K562 (cell line): ENCODE measurements at places on chromosomes 6 and 20. TPM values are rescaled to one million over a fixed set of nuclear protein-coding genes. Genes with fewer than 3 reads are reported as not detected.

DNA sequence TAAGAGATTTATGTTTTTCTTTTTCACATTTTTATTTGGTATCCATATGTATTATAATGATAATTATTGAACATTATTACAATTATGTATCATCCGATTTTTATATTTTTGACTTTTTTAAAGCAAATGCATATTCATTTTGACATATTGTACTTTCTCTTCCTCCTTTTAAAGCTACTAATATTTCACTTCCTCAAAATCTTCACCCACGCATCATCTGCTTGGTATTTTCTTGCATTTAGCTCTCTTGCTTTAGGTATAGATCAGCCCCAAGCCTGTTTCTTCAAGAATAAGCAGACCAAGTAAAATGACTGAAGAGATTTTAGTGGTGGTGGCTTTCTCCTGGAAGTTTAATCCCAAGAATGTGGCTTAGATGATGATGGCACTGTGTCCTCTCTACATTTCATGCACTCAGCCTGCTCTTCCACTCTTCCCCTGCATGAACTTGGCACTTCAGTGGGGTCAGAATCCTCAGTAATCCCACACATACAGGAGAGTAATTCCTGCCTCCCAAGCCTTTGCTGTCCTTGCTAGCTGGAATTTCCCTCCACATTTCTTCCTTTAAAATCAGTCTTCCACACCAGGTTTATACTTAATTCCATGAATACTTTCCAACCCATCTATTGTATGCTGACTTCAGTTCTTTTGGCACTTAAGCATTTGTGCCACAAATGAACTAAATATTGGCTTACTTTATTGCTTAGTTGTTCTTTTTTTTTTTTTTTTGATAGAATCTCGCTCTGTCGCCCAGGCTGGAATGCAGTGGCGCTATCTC, 8.2 kb downstream of the NCOA7 start:
- no peaks in the 10 kb centered on the region; the same call in 1 of the 2 replicates for H3K4me1 ChIP-seq
- H3K27ac ChIP-seq: no peak overlapping the region
- DNase-seq: no peak

- H3K27me3 ChIP-seq: no peaks in the 10 kb centered on the region
- DNase-seq: no peak
- no peak overlapping the region for H3K4me3 ChIP-seq
- no peak overlapping the region for H3K27ac ChIP-seq
- H3K4me1 ChIP-seq: peaks cover 5% of the 10 kb centered on the region
Measured at GRCh38 chr6:7901780-7902179, 8.8 kb downstream of the TXNDC5 start.

- DNase-seq: peak; percentile 72
- no peak overlapping the region for H3K4me3 ChIP-seq
- no peak overlapping the region for H3K27ac ChIP-seq
Measured at GRCh38 chr20:50186151-50186885, 4.3 kb upstream of the CEBPB start.

DNA sequence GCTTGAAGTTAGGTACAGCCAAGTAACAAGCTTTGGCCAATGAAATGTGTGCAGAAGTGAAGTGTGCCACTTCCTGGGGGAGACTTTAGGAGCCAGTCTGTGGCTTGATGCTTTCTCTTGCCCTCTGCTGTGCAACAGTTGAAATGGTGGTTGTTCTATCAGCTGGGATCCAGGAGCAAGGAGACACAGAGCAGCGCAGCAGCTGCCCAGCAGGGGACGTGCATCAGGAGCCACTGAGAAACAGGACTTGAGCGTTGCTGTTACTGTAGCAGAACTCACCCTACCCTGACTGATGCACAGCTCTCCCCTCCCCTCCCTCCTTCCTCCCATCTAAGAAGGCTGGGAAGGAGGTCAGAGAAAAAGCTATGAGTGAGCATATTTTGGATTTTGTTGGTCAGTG, 18.9 kb upstream of the CCN5 start:
- H3K4me1 ChIP-seq: no peaks in the 10 kb centered on the region
- no peaks in the 10 kb centered on the region for H3K36me3 ChIP-seq
- no peak for DNase-seq
- H3K4me3 ChIP-seq: no peak overlapping the region

GRCh38 chr20:45934046-45934585, 367 bp upstream of the PCIF1 start:
- peak overlapping the region; percentile 99 for H3K4me3 ChIP-seq
- peak overlapping the region; percentile 100 for H3K27ac ChIP-seq
- H3K27me3 ChIP-seq: no peaks in the 10 kb centered on the region
- H3K36me3 ChIP-seq: peaks cover 21% of the 10 kb centered on the region

GRCh38 chr20:35305682-35306556, 13.7 kb upstream of the FAM83C start:
- H3K4me1 ChIP-seq: peaks cover 18% of the 10 kb centered on the region
- peak; percentile 85 for DNase-seq
- H3K27me3 ChIP-seq: no peaks in the 10 kb centered on the region

The MYLIP gene
- polyA plus RNA-seq: 33.4 and 37.1 TPM in 2 replicates

DNA sequence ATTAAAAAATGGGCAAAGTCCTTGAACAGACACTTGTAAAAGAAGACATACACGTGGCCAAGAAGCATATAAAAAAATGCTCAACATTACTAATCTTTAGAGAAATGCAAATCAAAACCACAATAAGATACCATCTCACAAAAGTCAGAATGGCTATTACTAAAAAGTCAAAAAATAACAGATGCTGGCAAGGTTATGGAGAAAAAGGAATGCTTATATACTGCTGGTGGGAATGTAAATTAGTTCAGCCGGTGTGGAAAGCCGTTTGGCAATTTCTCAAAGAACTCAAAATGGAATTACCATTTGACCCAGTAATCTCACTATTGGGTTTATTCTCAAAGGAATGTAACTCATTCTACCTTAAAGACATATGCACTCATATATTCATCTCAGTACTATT, 166.6 kb downstream of the KHDC1L start:
- no peaks in the 10 kb centered on the region for H3K4me1 ChIP-seq
- no peak overlapping the region for H3K27ac ChIP-seq
- H3K4me3 ChIP-seq: no peak overlapping the region
- no peaks in the 10 kb centered on the region for H3K27me3 ChIP-seq

DNA sequence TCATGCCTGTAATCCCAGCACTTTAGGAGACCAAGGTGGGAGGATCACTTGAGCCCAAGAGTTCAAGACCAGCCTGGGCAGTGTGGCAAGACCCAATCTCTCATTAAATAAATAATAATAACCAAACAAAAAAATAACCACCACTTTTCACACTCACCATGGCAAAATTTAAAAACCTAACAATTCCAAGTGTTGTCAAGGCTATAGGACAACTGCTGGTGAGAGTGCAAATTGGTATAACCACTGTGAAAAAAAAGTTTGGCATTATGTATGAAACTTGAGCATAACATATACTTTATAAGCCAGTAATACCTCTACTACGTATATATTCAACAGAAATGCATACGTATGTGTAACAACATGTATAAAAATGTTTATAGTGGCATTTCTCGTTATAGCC, 3.8 kb downstream of the PRR3 start:
- DNase-seq: no peak
- no peak overlapping the region for H3K27ac ChIP-seq
- peaks cover 59% of the 10 kb centered on the region for H3K36me3 ChIP-seq
- H3K4me1 ChIP-seq: peaks cover 15% of the 10 kb centered on the region
- no peaks in the 10 kb centered on the region for H3K27me3 ChIP-seq
- no peak overlapping the region for H3K4me3 ChIP-seq

DNA sequence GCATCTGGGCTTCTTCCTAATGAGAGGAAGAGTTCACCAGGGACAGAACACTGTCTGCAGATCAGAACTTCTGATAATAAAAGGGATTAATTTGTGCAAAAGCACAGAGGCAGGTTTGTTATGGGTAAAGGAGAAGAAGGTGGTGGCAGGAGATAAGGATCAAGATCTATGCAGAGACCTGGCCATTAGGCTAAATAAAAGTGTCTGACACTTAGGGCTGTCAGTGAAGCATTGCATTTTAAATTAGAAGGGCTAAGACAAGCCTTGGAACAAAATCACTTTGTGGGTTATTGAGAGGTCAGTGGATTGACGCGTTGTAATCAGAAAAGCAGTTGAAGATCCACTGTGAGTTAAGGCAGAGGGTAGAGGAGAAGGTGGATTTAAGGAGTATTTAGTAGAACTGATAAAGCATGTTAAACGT, 76.8 kb downstream of the MAP3K4 start:
- no peak overlapping the region for H3K27ac ChIP-seq
- no peak overlapping the region for H3K4me3 ChIP-seq
- H3K4me1 ChIP-seq: no peaks in the 10 kb centered on the region; the same call in 2 of the 3 replicates
- no peak for DNase-seq
- H3K27me3 ChIP-seq: no peaks in the 10 kb centered on the region

DNA sequence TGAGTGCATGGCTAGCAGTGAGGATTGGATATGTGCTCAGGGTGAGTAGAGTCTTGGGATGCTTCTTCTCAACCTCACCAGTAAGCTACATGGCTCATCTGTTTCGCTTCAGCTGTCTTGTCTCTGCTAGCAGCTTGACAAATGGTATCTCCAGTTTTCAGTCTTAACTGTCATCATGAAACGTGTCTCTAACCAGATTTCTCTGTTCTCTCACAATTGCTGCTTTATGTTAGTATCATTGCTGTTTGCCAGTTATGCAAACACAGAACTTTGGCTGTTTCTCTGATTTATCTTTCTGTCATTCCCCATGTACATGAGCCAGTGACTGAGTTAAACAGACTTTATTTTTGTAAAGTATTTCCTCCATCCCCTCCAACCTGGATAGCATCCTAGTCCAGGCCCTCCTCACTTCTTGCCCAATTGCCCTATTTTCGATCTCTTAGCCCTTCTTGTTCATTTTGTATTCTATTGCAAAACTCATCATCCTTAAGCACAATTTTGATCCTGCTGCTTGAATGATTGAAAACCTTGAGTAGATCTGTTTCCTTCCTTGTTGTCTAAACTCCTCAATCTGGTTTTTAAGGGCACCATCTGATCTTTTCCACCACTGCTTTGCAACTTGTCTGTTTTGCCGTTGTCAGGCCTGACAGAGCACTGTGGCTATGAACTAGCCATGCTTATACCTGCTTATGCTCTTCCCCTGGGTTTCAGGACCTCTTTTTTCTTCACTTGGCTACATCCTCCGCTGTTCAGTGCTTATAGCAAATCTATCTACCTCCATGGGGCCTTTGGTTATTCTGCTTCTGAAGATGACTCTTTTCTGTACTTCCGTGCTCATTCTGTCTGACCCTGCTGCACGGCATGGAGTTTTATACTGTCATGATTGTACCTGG, 37.7 kb upstream of the ADIG start:
- no peaks in the 10 kb centered on the region for H3K27me3 ChIP-seq
- peaks cover 83% of the 10 kb centered on the region for H3K36me3 ChIP-seq
- H3K27ac ChIP-seq: no peak overlapping the region
- no peaks in the 10 kb centered on the region for H3K4me1 ChIP-seq
- DNase-seq: no peak

The LHFPL5 gene
- polyA plus RNA-seq: not detected in 2 replicates

DNA sequence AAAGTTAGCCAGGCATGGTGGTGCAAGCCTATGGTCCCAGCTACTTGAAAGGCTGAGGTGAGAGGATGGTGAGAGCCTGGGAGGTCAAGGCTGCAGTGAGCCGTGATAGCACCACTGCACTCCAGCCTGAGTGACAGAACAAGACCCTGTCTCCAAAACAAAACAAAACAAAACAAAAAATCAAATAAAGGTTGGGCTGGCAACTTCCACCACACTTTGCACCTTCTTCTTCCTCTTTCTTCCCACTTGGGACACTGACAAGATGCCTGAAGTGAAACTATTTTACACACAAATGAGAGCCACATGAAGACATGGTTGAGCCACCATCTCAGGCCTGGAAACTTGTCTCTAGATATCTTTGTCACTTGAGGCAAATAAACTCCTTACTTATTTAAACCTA, 53.8 kb upstream of the CCDC28A start:
- no peaks in the 10 kb centered on the region for H3K36me3 ChIP-seq
- no peak for DNase-seq
- H3K27ac ChIP-seq: no peak overlapping the region
- no peak overlapping the region for H3K4me3 ChIP-seq
- H3K4me1 ChIP-seq: no peaks in the 10 kb centered on the region

The RAD21L1 gene
- 0.24 and 0.42 TPM in 2 replicates for polyA plus RNA-seq

DNA sequence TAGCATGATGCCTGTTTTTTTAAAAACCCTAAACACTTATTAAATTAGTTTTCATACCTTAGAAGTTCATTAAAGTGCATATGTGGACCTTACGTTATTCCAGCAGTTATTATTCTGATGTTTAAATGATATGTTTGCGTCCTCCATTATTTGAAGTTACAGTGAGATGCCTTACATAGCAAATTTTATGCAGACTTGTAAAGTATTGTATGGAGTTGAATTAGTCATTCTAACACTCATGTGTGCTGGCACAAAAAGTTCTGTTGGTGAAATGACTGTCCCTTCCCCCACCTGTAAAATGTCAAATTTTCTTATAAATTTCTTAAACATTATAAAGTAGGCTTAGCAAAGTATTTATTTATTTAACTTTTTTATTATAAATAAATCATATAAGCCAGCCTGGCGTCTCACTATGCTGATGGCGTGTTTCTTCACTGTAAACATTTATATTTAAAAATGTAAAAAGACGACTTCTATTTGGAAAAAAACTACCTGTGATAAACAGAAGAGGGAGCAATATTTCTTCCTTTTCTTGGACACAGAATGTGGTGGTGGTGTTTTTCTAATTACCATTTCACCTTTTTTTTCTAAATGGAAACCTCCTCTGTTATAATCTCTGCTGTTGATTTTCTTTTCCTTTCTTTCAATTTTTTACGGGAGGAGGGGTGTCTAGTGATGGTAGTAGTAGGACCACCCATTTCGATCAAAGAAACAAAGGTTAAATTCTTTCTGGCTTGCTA, 155.4 kb downstream of the RFPL4B start:
- no peaks in the 10 kb centered on the region for H3K4me1 ChIP-seq
- DNase-seq: no peak
- no peaks in the 10 kb centered on the region for H3K27me3 ChIP-seq

The GATA5 gene
- 0.16 and 0.34 TPM in 2 replicates for polyA plus RNA-seq

GRCh38 chr20:8639112-8639778, 429.6 kb upstream of the PLCB4 start:
- no peak overlapping the region for H3K27ac ChIP-seq
- DNase-seq: no peak

The TIAM2 gene
- polyA plus RNA-seq: 4.4 TPM in 2 replicates

The ATXN1 gene
- polyA plus RNA-seq: 0.15 and 1.9 TPM in 2 replicates

The CASP8AP2 gene
- 11.3 and 13.3 TPM in 2 replicates for polyA plus RNA-seq

The C20orf202 gene
- 0.07 and 0.15 TPM in 2 replicates for polyA plus RNA-seq

GRCh38 chr6:166275714-166276166, 32.5 kb downstream of the PRR18 start:
- H3K27ac ChIP-seq: no peak overlapping the region
- H3K27me3 ChIP-seq: peaks cover 53% of the 10 kb centered on the region
- DNase-seq: peak; percentile 87
- no peak overlapping the region for H3K4me3 ChIP-seq

- peaks cover 28% of the 10 kb centered on the region for H3K4me1 ChIP-seq
- H3K36me3 ChIP-seq: no peaks in the 10 kb centered on the region
- DNase-seq: no peak
- H3K27me3 ChIP-seq: no peaks in the 10 kb centered on the region
Measured at GRCh38 chr6:139547122-139547776, 172.8 kb upstream of the CITED2 start.

DNA sequence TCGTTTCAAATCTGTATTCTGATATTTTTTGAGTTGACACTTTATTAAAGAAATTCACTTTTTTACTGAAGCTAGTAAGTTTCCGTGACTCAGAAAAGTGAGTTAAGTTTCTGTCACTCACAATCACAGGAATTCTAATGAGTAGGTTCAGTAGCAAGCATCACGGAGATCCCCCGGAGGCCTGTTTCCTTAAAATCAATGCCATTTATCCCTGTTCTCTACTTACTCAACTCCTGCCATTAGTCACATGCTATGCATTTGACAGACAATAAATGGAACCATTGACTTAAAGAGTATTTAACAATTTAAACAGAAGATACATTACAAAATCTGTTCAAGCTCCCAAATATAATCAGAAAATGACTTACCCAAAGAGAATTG, 9.1 kb downstream of the SLC18B1 start:
- peaks cover 76% of the 10 kb centered on the region for H3K36me3 ChIP-seq
- H3K27me3 ChIP-seq: no peaks in the 10 kb centered on the region
- H3K4me1 ChIP-seq: no peaks in the 10 kb centered on the region; the same call in 2 of the 3 replicates
- DNase-seq: no peak
- H3K27ac ChIP-seq: no peak overlapping the region
